ENCODE measurements at places on chromosomes 11 and 22.
A peak's percentile ranks its signal among the peaks of the same experiment; 100 is the strongest.

DNA sequence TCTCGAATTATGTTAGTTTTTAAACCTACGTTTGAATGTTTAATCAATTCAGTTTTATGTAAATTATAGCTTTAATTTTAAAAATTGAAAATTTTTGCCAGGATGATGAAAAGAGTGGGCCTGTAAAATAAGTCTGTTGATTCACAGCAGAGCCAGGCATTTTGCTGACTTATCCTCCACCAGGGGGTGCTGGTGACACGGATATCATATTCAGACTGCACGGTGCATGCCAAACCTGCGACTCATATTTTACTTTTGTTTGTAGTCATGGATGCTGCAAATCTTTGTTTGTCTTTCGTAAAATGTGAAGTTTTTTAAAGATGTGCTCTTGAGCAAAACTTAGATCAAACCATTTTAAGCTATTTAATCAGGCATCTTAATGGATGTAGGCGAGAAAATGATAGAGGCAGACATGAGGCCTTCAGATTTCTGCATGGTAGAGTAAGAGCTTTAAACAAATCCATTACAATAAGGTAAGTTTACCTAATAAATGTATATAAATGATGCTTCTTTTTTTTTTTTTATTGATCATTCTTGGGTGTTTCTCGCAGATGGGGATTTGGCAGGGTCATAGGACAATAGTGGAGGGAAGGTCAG lies 3.6 kb upstream of the OR8B3 start:
- peak; percentile 9 for DNase-seq

DNA sequence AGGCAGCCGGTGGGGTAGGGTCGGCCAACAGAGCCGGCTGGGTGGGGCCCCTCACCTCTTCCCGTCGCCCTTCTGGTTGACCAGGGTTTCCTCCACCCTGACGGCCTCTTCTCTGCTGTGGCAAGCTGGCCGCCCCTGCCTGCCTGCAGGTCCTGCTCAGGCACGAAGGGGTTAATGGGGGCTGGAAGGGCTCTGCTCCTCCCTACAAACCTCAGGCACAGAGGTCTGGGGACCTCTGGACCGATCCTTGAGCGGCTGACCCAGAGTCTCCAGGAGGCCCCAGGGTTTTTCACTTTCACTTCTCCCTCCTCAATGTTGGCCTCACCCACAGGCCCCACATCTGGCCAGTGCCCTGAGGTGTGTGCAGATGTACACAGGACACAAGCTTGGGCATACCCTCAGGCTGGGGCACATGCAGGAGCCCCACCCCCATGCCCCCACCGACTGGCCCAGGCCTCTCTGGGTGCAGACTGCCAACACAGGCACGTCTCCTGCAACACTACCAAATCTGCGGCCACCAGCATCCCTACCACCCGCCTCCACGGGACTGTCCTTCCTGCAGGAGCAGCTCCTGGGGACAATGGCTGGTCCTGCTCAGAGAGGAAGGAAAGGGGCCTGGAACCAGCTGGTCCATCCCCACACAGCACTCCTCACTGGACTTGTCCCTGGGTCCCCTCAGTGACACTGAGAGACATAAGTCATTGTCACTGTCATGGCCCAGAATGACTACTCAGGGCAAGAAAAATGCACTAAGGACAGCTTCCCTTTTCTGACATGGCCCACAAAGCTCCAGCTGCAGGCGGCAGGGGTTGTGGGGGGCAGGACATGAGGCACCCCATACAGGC lies 3.2 kb upstream of the TBX1 start:
- no peak for DNase-seq

- no peak for DNase-seq
Observed at GRCh38 chr22:16970446-16970845, 37.6 kb downstream of the GAB4 start.

GRCh38 chr11:93216511-93217101 lies 18.8 kb upstream of the SLC36A4 start:
- no peak for DNase-seq

GRCh38 chr11:75236062-75236461 lies 4.5 kb upstream of the TPBGL start:
- DNase-seq, result no peak

Data from left renal pelvis (tissue), 4 donors.